Temporal lobe (tissue), 4 donors: ENCODE measurements at places on chromosomes 7 and 10. TPM values are rescaled to one million over a fixed set of nuclear protein-coding genes. Genes with fewer than 3 reads are reported as not detected.

Gene C10orf90
- 0.49 TPM for total RNA-seq

Gene EVX1
- total RNA-seq, result not detected

Gene RAMP3
- 6.1 TPM for total RNA-seq

Gene PROSER2
- 0.98 TPM for total RNA-seq

Gene CLCN1
- not detected for total RNA-seq

Gene TIMM23
- total RNA-seq, result 43.8 TPM

Gene MMD2
- total RNA-seq, result 4.4 TPM

Gene PNLIPRP2
- not detected for total RNA-seq

Gene WNT8B
- not detected for total RNA-seq

Gene VSIR
- 5.4 TPM for total RNA-seq

Gene GJD4
- total RNA-seq, result not detected

Gene ZNF736
- 35.7 TPM for total RNA-seq

Gene PNPLA8
- 50.9 TPM for total RNA-seq

Gene RTKN2
- total RNA-seq, result 3.7 TPM

Gene SEMA3D
- total RNA-seq, result 2.0 TPM

Gene EPO
- not detected for total RNA-seq

Gene HGF
- 8.6 TPM for total RNA-seq

Gene ATG9B
- total RNA-seq, result 1.2 TPM

Gene UPK3BL2
- total RNA-seq, result 3.2 TPM

Gene TAC1
- 8.4 TPM for total RNA-seq

Gene OPN4
- total RNA-seq, result not detected

Gene TWNK
- total RNA-seq, result 6.9 TPM

Gene OR2A7
- 0.74 TPM for total RNA-seq
